ENCODE measurements at places on chromosomes 11 and 22. TPM values are rescaled to one million over a fixed set of nuclear protein-coding genes. Genes with fewer than 3 reads are reported as not detected.

GRCh38 chr22:28909375-28909774 is 26.0 kb downstream of the ZNRF3 start:
- no peak for DNase-seq

- DNase-seq = peak; percentile 24
These were observed 505 bp downstream of the ZNF214 start for GRCh38 chr11:7019500-7020182.

DNA sequence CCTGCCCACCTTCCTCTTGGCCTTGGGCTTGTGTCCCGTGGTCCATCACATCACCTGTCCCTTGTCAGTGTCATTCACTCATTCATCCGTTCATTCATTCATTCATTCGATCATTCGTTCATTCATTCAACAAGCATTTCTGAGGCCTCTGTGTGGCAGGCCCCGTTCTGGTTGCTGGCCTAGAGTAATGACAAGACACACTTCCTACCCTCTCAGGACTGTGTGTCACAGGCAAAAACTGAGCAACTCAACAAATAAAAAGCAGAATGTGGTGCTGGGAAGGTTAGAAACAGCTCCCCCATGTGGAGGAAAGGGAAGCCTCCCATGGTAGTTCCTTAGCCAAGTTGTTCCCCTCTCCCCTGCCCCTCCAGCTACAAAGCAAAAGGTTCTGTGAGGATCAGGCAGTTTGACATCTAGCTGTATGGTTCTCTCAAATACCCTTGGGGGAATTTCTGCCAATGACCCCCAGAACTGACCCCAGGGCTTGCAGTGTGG is 1.6 kb upstream of the OMP start:
- no peak for DNase-seq

- peak; percentile 85 for DNase-seq
These were observed 1.0 kb upstream of the SLC25A1 start for GRCh38 chr22:19179497-19180048.

- no peak for DNase-seq
These were observed 1080.8 kb downstream of the BRD1 start for GRCh38 chr22:48746789-48747425.

GRCh38 chr11:114180301-114181055 is 115.7 kb upstream of the NNMT start:
- DNase-seq = peak; percentile 74

GRCh38 chr22:39524753-39525657 is 4.6 kb downstream of the ATF4 start:
- no peak for DNase-seq

Gene YAP1
- 43.9 TPM for total RNA-seq
